ENCODE measurements at places on chromosomes 3 and 15.

- no peak overlapping the region for H3K27ac ChIP-seq
- peaks cover 5% of the 10 kb centered on the region for H3K27me3 ChIP-seq
- no peak for DNase-seq
- H3K36me3 ChIP-seq = no peaks in the 10 kb centered on the region
- no peak overlapping the region for H3K4me3 ChIP-seq
These were observed 6.2 kb downstream of the CYFIP1 start for GRCh38 chr15:22973987-22974386.

DNA sequence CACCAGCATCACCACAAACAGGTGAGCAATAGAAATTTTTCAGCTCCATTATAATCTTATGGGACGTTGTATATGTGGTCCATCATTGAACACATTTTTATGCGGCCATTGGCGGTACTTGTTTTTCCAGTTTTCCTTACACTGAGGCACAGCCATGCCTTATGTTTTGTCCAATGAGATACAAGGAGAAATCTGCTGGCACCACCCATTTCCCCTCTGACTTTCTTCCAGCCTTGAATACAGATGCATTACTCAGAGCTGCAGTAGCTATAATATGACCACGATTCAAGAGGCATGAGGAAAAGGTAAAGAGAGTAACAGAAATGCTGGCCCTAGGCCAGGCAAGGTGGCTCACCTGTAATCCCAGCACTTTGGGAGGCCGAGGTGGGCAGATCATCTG, 9.0 kb upstream of the PIK3R4 start:
- no peaks in the 10 kb centered on the region for H3K27me3 ChIP-seq
- H3K27ac ChIP-seq = no peak overlapping the region
- DNase-seq = no peak
- no peaks in the 10 kb centered on the region for H3K4me1 ChIP-seq

GRCh38 chr3:196431181-196432136, 768 bp downstream of the UBXN7 start:
- H3K27me3 ChIP-seq = no peaks in the 10 kb centered on the region
- no peak for DNase-seq
- H3K4me1 ChIP-seq = no peaks in the 10 kb centered on the region
- peak overlapping the region; percentile 93 for H3K4me3 ChIP-seq
- H3K27ac ChIP-seq = no peak overlapping the region
- no peaks in the 10 kb centered on the region for H3K36me3 ChIP-seq

- H3K36me3 ChIP-seq = no peaks in the 10 kb centered on the region
- H3K27ac ChIP-seq = no peak overlapping the region
- no peak for DNase-seq
- no peak overlapping the region for H3K4me3 ChIP-seq
- no peaks in the 10 kb centered on the region for H3K27me3 ChIP-seq
- H3K4me1 ChIP-seq = no peaks in the 10 kb centered on the region
These were observed 21.0 kb downstream of the ZNF385D start for GRCh38 chr3:21729888-21730459.

DNA sequence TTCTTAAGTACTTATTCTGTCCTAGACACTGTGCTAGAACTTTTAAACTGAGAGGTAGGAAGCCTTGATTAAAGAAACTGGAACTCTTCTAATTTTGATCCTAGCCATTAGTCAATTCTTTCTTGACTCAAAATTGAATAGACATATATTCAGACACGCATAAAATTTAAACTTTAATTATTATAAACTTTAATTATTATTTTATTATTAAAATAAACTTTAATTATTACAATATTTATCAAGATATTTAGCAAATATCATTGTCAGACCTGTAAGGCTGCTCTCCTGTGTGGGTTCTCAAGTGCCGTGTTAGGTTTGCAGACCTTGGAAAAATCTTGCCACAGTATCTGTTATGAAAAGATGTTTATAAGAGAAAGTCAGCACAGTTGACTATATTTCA, 562.9 kb downstream of the MECOM start:
- H3K27me3 ChIP-seq = no peaks in the 10 kb centered on the region
- no peaks in the 10 kb centered on the region for H3K4me1 ChIP-seq
- H3K4me3 ChIP-seq = no peak overlapping the region
- no peak overlapping the region for H3K27ac ChIP-seq
- H3K36me3 ChIP-seq = no peaks in the 10 kb centered on the region

- no peaks in the 10 kb centered on the region for H3K27me3 ChIP-seq
- no peak overlapping the region for H3K4me3 ChIP-seq
- H3K4me1 ChIP-seq = no peaks in the 10 kb centered on the region
- H3K36me3 ChIP-seq = no peaks in the 10 kb centered on the region
These were observed 199.7 kb downstream of the CHL1 start for GRCh38 chr3:396293-396692.

- no peak overlapping the region for H3K4me3 ChIP-seq
- H3K27ac ChIP-seq = no peak overlapping the region
- H3K36me3 ChIP-seq = no peaks in the 10 kb centered on the region
- no peaks in the 10 kb centered on the region for H3K27me3 ChIP-seq
These were observed 49.0 kb downstream of the CLDN11 start for GRCh38 chr3:170467571-170468147.

- peaks cover 15% of the 10 kb centered on the region for H3K36me3 ChIP-seq
- DNase-seq = no peak
- no peak overlapping the region for H3K4me3 ChIP-seq
- H3K4me1 ChIP-seq = peaks cover 9% of the 10 kb centered on the region
- H3K27ac ChIP-seq = no peak overlapping the region
These were observed 23.1 kb downstream of the PLXNA1 start for GRCh38 chr3:127005864-127006500.

- H3K4me1 ChIP-seq = no peaks in the 10 kb centered on the region
- no peak overlapping the region for H3K27ac ChIP-seq
- no peaks in the 10 kb centered on the region for H3K36me3 ChIP-seq
These were observed 259.2 kb upstream of the CCDC54 start for GRCh38 chr3:107117922-107118536.

- no peaks in the 10 kb centered on the region for H3K27me3 ChIP-seq
- no peak overlapping the region for H3K27ac ChIP-seq
- H3K4me3 ChIP-seq = no peak overlapping the region
- peaks cover 3% of the 10 kb centered on the region for H3K36me3 ChIP-seq
- H3K4me1 ChIP-seq = no peaks in the 10 kb centered on the region
These were observed 96.3 kb downstream of the STT3B start for GRCh38 chr3:31629054-31629453.

DNA sequence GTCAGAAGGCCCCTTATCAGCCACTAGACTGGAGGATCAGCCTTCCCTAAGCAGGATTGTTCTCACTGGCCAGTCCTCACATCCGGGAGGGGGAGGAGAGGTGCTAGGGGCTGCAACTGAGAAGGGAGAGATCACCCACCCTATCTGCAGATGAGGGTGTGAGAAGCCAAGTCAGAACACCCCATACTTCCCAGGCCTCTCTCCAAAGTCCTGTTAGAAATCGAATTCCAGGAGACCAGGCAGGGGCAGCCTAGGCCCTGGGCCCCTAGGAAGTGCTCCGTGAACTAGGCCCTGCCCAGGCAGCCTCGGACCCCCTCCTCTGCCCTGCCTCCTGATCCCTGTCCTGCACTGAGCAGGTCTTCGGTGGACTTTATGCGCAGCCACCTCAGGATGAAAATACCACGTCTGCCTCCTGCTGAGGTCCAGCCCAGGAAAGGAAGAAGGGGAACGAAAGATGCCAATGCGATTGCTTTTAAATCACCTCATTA, 933 bp downstream of the DZIP1L start:
- no peaks in the 10 kb centered on the region for H3K36me3 ChIP-seq
- H3K4me1 ChIP-seq = peaks cover 5% of the 10 kb centered on the region
- no peak for DNase-seq
- no peaks in the 10 kb centered on the region for H3K27me3 ChIP-seq
- peak overlapping the region; percentile 79 for H3K4me3 ChIP-seq
- no peak overlapping the region for H3K27ac ChIP-seq

GRCh38 chr15:70142322-70143191, 44.8 kb upstream of the TLE3 start:
- no peaks in the 10 kb centered on the region for H3K27me3 ChIP-seq
- peaks cover 7% of the 10 kb centered on the region for H3K4me1 ChIP-seq
- H3K4me3 ChIP-seq = no peak overlapping the region
- no peak for DNase-seq

GRCh38 chr3:59854-60253, 136.7 kb upstream of the CHL1 start:
- DNase-seq = no peak
- H3K36me3 ChIP-seq = no peaks in the 10 kb centered on the region
- no peak overlapping the region for H3K27ac ChIP-seq
- no peak overlapping the region for H3K4me3 ChIP-seq
- no peaks in the 10 kb centered on the region for H3K27me3 ChIP-seq

DNA sequence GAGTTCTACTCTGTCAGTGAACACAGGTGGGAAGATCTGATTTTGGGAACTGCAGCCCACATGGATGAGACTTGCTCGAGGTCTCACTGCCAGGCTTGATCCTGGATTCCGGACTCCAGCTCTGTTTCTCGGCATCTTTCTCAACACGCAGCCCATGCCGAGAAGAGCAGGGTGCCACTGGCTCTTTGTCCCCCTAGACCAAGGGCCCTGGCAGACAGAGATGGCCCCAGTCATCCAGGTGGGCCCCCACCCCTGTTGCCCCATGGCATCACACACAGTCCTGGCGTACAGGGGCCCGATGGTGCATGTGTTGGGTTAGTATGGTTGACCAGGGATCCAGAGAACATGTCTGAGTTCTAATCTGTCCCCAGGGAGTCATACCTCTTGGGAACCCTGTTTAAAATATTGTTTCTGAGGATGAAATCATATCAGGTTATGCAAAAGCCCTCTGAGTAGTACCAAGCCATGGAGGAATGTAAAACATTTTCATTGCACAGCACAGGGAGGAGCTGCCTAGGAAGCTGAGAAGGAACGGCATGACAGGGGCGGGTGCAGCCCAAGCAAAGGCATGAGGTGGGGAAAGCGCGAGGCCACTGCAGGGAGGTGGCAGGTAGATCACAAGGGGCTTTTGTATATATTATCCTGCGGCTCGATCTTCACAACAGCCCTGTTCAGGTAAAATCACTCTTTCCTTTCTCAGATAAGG, 320.6 kb downstream of the UACA start:
- H3K36me3 ChIP-seq = no peaks in the 10 kb centered on the region
- peaks cover 2% of the 10 kb centered on the region for H3K4me1 ChIP-seq
- H3K4me3 ChIP-seq = no peak overlapping the region
- H3K27ac ChIP-seq = no peak overlapping the region
- DNase-seq = no peak

DNA sequence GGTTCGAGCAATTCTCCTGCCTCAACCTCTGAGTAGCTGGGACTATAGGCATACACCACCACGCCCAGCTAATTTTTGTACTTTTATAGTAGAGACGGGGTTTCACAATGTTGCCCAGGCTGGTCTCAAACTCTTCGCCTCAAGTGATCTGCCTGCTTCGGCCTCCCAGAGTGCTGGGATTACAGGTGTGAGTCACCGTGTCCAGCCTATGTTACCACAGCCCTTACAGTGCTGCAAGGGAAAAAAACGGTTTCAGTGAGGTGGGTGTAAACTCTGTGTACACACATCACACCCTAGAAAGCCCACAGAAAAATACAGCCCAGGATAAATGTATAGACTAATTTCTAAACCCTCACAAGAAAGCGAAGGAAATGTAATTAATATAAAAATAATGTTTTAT, 103.5 kb upstream of the AKAP13 start:
- no peaks in the 10 kb centered on the region for H3K27me3 ChIP-seq
- no peak overlapping the region for H3K4me3 ChIP-seq
- no peaks in the 10 kb centered on the region for H3K4me1 ChIP-seq
- H3K36me3 ChIP-seq = no peaks in the 10 kb centered on the region

DNA sequence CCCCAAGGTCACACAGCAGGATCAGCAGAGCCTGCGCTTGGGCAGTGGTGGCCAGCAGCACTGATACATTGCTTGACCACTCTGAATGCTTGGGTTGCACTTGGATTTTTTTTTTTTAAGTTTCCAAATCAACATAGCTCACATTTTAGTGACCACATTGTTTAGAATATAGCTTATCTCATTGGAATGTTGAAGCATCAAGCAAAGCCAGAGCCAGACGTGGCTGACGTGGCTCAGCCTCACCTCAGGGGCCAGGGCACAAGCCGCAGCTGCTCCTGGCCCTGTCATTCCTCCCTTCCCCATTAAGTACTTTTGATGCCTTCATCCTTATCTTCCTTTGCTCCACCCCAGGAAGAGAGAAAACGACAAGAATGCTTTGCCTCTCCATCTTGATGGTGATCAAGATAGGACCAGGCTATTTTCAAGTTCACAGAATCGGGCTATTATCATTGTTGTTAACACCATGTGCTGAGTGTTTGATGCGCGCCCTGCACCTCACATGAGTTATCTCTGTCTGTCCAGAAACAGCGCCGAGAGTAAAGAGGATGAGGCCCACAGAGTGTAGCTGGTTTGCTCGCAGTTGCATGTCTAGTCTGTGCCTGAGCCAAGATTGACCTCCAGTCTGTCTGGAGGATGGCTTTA, 75.8 kb downstream of the AAGAB start:
- H3K4me3 ChIP-seq = no peak overlapping the region
- no peaks in the 10 kb centered on the region for H3K27me3 ChIP-seq
- DNase-seq = no peak
- H3K27ac ChIP-seq = no peak overlapping the region
- 0 out of 2 replicates have a peak, but pooled peaks cover 2% of the 10 kb centered on the region for H3K4me1 ChIP-seq
- no peaks in the 10 kb centered on the region for H3K36me3 ChIP-seq

DNA sequence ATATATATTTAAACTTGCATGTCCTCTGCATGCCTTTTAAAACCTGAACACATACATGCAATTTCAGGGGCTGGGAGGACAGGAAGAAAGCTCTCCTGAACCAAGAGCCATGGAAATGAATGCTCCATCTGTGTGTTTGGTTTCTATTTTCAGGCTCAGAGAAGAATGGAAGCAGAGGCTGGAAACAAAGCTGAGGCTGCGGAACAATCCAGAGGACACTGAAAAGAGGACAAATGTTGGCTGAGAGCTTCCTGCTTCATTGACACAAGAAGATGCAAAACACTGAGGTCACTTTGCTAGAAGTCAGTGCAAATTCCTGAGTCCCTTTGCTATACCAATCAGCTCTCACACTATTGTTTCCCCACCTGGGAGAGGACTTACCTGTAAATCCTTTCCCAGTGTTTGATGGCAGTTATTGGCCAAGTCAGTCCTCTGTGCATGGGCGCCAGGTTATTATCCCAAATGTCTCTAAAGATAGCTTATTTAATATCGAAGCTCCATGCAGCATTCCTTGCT, 12.7 kb downstream of the FAM240A start:
- H3K4me3 ChIP-seq = no peak overlapping the region
- peak; percentile 29 for DNase-seq
- H3K4me1 ChIP-seq = peaks cover 5% of the 10 kb centered on the region
- no peaks in the 10 kb centered on the region for H3K36me3 ChIP-seq

- no peaks in the 10 kb centered on the region for H3K36me3 ChIP-seq
- H3K4me1 ChIP-seq = no peaks in the 10 kb centered on the region
- no peak overlapping the region for H3K27ac ChIP-seq
These were observed 3.5 kb upstream of the MTFMT start for GRCh38 chr15:65032801-65033537.

DNA sequence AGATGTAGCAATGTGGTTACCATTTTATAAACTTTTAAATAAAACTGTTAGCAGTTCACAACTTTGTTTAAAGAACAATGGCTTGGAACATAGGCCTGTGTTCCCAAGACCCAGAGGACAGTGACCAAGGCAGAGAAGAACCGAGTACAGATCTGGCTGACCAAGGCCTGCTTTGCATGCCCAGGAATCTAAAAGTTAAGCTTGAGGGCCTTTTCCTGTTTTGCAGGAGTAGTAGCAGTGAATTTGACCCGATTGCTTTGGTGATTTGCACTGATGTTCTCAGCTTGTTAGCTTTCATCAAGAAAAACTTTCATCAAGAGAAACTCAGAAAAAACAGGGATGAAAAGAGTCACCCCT, 9.9 kb downstream of the FILIP1L start:
- H3K36me3 ChIP-seq = no peaks in the 10 kb centered on the region
- no peaks in the 10 kb centered on the region for H3K27me3 ChIP-seq
- no peak overlapping the region for H3K4me3 ChIP-seq
- H3K4me1 ChIP-seq = no peaks in the 10 kb centered on the region

Measured in iPS DF 6.9 (cell line).